Activated T-helper 1 cell treated with anti-CD3 and anti-CD28 coated beads, Interleukin-2, amount 50 U/mL, for 16 hours (primary cell): ENCODE measurements at places on chromosomes 3 and 15.

GRCh38 chr3:179565496-179565895, 2.8 kb downstream of the ACTL6A start:
- no peak for DNase-seq

- no peak for DNase-seq
Measured at GRCh38 chr3:24475925-24476324, 18.7 kb downstream of the THRB start.

DNA sequence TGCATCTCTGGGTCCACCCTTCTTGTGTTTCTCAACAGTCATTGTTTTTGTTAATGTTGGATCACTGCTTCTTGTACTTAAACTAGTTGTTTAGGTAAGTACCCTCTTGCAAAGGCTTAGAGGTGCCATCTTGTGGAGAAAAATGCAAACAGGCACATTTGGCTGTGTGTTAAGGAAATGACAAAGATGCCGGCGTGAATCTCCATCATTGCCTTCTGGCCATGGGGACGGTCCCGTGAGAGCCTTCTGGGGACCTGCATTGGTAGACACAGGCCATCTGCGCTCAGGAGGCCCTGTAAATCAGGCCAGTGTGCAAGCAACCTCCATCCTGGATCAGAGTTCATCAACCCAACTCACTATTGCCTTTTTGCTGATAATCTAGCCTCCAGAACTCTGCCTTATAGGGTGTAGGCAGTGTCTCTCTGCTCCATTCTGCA, 158.6 kb upstream of the NR2E3 start:
- no peak for DNase-seq

DNA sequence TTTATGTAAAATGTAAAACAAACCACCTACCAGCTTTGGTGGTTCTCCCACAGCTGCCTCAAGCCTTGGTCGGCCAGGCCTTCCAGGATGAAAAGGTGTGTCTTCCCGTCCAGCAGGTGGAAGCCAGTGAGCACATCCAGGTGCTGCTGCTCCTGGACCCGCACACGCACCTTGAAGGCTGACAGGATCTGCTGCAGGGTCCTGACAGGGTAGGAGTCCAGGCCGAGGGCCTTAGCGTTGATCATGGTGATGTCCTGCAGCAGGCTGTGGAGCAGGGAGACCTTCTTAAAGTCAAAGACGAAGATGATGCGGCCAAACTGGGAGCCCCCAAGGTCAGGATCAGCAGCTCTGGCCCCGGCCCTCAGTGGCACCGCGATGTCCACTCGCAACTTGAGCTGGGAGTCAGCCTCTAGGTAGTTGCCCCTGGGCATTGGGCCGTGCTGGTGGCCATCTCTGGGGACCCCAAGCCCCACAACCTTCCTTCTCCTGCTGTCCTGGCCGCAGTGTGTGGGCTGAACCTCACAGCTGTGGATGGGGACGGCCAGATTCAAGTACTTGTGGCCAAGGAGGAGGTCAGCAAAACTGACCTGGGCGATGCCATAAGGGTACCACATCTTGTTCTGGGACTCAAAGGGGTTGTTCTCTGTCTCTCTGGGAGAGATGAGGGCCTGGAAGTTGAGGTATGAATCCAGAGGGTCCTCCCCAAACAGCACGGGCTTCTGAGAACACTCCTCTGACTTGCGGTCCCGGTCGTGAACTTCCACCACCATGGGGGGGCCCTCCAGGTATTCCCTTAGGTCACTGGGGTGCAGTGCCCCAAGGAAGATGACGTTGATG, 48.6 kb downstream of the CFAP92 start:
- no peak for DNase-seq

GRCh38 chr3:187169231-187169960, 27.9 kb upstream of the RTP1 start:
- no peak for DNase-seq

- DNase-seq, result no peak
Measured at GRCh38 chr3:100891033-100891432, 102.2 kb downstream of the ABI3BP start.

GRCh38 chr3:63979093-63979885, 44.0 kb downstream of the PSMD6 start:
- DNase-seq, result no peak
